Posterior vena cava (tissue), 2 donors: ENCODE measurements at places on chromosomes 16 and 17. TPM values are rescaled to one million over a fixed set of nuclear protein-coding genes. Genes with fewer than 3 reads are reported as not detected.

Gene RCVRN
- 0.74 TPM for total RNA-seq

Gene NHLRC4
- total RNA-seq, result 0.38 TPM

Gene USP10
- 68.1 TPM for total RNA-seq

Gene MCRIP1
- 97.6 TPM for total RNA-seq

Gene GPR179
- total RNA-seq, result not detected

Gene ZNF646
- 10.1 TPM for total RNA-seq

Gene CTRL
- total RNA-seq, result 1.2 TPM

Gene CFAP119
- 1.2 TPM for total RNA-seq

Gene MYLK3
- total RNA-seq, result 0.29 TPM

Gene CDH13
- total RNA-seq, result 32.0 TPM

Gene PABPN1L
- total RNA-seq, result not detected

Gene C16orf86
- total RNA-seq, result 2.7 TPM

Gene TTYH2
- total RNA-seq, result 5.5 TPM

Gene CPHXL
- not detected for total RNA-seq

Gene MYH13
- not detected for total RNA-seq

Gene DBNDD1
- total RNA-seq, result 0.88 TPM

Gene KRTAP9-6
- total RNA-seq, result not detected
